ENCODE measurements at places on chromosomes 12 and 14. TPM values are rescaled to one million over a fixed set of nuclear protein-coding genes. Genes with fewer than 3 reads are reported as not detected.

- no peak for DNase-seq
Measured at GRCh38 chr14:101185946-101186345, 282.4 kb upstream of the RTL1 start.

GRCh38 chr14:76901171-76902055 lies 75.2 kb downstream of the LRRC74A start:
- no peak for DNase-seq

GRCh38 chr12:132507161-132507538 lies 17.2 kb downstream of the FBRSL1 start:
- DNase-seq: no peak

The TMPRSS12 gene
- polyA plus RNA-seq: not detected

The RBM25 gene
- 177 TPM for polyA plus RNA-seq

- DNase-seq: no peak
Measured at GRCh38 chr14:61285364-61285763, 4.2 kb upstream of the TMEM30B start.

DNA sequence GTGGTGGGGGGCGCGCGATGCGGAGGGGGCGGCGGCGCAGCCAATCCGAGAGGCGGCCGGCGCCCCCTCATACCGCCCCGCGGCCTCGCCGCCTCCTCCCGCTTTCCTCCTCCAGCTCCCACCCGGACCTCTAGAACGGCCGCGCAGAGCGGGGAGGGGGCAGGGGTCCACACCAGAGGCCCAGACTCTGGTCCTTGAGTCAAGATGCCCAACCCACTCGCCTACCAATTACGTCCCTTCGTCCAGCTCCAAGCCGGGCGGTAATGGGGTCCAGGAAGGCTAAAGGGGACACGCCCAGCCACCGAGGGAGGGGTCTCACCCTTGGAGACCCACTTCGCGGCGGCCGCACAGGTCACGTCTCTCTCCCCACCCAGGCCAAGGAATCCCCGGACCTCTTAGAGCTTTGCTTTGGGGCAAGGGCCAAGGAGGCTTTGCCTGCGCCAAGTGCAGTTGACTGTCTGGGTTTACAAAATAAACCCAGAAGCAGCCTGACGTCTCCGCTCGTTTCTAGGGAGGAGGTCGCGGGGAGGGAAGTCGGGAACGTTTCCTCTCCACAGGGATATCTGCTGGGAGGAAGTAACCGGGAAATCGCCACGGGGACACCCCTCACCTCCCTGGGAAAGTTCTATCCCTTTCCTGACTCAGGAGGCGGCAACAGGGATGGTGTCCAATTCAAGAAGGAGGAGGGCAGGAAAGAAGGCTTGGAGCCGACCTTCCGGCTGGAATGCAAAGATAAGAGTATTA lies 394 bp upstream of the AMIGO2 start:
- DNase-seq: peak; percentile 50

- DNase-seq: no peak
Measured at GRCh38 chr14:51240804-51241380, 845 bp downstream of the TMX1 start.

The TEAD4 gene
- polyA plus RNA-seq: 12.7 TPM

DNA sequence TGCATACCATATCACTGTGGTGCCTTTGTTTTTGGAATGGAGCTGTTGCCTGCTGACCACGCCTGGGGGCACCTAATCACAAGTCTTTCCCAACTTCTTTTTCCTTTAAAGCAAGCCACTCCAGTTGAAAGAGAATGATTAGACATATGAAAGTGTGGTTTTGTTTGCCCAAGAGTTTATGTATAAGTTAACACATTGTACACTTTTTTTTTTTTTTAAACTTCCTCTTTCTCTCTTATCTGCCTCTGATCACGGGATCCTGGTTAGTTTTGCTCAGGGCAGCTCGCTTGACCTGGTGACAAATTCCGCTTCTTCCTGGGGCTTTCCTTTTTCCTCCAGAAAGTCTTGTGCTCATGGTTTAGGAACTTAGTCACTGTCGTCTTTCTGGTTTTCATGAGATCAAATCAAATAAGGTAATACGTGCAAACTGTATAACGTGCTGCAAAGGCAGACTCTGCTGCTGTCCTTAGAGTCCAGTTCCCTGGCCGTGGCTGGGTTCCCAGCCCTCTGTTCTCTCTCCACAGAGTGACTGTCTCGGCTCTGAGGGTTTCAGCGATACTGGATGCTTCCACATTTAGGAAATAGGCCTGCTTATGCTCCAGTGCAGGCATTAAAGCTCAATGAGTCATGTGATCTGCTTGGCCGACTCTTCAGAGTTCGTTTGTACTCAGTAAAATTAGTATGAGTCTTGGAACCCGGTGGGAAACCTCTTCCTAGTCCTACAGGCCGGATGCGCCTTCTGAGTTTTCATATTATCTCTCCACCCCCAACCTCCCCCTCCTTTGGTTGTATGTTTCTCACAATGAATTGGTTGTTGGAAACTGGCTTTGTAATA lies 15.2 kb downstream of the RASSF3 start:
- no peak for DNase-seq

The CCT2 gene
- polyA plus RNA-seq: 242 TPM

The NUBPL gene
- polyA plus RNA-seq: 17.1 TPM

DNA sequence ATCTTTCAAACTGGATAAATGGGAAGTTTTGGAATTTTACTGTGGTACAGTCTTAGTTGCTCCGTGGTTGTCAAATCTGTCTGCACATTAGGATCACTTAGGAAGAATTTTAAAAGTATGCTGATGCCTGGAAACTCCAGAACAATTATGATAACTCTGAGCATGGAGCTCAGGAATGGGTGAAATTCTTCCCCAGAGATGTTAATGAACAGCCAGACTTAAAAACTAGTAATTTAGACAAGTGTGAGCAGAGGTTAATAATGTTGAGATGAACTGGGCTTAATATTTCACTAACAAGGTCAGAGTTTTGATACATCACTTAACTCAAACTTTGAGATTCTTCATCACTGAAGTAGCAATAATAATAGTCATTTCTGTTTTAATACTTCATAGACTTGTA lies 94.5 kb downstream of the NTS start:
- DNase-seq: no peak

DNA sequence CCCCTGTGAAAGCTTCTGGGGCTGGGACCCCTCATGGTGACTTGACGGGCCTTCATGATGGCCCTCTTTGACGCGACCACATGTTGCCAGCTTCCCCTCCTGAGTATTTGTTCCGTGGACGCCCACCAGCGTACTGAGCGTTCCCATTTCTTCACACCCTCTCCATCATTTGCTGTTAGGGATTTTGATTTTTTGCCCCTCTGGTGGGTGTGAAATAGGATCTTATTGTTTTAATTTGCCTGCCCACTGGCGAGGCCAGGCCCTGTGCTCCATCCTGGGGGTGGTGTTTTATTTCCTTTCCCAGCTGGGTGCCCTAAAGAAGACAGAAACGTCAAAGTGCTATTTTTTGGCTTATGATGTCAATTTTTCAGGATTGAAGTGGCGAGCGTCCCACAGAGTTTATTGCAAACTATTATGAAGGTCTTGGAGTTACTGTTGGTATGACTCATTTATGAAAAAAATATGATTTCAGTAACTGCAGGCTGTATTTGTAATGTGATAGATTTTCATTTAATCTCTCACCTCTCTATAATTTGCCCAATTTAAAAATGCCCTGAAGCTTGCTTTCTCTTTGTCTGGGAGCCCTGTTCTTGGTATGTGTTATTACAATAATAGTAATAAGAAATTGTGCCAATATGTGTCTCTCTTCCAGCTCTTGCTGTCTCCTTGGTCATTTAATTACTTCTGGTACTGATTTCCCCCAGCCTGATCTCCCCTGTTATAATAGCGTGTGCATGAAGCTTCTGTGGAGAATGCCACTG lies 99.6 kb downstream of the SLC25A47 start:
- DNase-seq: no peak

DNA sequence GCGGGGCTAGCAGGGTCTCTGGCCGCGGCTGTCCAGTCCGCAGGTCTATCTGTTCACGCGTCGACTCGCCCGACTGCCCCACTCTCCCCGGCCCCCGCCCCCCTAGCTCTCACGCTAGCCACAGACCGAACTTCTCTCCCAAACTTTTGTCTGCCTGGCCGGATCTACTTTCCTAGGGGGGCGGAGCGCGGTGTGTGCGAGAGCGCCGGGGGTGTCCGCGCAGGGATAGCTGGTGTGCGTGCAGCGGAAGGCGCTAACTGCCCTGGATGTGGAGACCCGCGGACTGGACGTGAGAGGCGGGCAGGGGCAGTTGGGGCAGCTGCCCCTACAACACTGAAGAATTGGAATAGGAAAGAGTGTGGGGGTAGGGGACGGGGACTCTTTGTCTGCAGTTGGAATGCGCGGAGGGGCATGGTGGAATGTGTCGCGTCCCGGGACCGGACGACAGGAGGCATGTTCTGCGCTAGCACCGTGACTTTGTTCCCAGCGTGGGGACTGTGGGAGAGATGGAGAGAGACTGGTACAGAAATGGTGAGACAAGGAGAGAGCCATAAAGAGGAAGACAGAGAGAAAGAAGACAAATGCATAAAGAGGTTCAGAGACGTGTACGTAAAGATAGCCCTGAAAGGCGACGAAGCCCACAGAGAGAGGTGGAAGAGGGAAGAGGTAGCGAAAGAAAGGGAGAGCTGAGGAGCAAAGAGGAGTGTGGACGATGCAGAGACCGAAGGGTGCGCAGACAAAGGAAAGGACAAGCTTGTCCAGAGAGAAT lies at the start of gene AJUBA:
Gene AJUBA, minus strand, starts transcription at position 75 of the 769 bp plus-strand sequence. CDS start 285 bp downstream, outside the sequence.
- peak; percentile 94 for DNase-seq

The RAD51AP1 gene
- polyA plus RNA-seq: 22.3 TPM

The PRKAB1 gene
- polyA plus RNA-seq: 80.2 TPM

- no peak for DNase-seq
Measured at GRCh38 chr14:100288382-100289185, 17.7 kb downstream of the SLC25A29 start.

The GPRC5A gene
- 13.4 TPM for polyA plus RNA-seq

DNA sequence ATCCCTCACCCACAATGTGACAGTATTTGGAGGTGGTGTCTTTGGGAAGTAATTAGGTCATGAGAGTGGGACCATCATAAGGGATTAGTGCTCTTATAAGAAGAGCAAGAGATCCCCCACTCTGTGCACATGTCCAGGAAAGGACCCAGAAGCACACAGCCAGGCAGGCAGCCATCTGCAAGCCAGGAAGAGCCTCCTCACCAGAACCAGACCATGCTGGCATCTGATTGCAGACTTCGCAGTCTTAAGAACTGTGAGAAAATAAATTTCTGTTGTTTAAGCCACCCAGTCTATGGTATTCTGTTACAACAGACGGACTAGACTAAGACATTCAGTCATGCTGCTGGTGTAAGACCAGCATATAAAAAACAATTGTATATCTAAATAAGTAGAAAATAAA lies 69.8 kb downstream of the EFCAB11 start:
- no peak for DNase-seq

- no peak for DNase-seq
Measured at GRCh38 chr14:29900609-29901350, 26.9 kb downstream of the PRKD1 start.

DNA sequence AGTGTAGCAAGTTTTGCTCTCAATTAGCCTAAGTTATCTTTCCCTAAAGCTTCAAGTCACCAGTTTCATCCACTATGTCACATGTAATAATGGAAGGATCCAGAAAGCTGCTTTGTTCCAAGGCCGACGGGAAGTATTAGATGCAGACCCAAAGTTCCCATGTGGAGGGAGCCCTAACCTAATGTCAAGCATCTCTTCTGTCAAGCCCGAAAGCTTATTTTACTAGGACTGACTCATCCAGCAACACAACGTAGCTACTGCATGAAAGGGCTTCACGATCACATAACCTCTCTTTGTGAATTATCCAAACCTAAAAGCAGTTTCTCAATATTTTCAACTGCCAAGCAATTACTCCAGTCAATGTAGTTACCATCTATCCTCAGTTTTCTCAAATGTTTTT lies 133.4 kb downstream of the SLC6A15 start:
- no peak for DNase-seq

- DNase-seq: no peak
Measured at GRCh38 chr12:95054206-95054605, 19.2 kb downstream of the NR2C1 start.

The MIP gene
- not detected for polyA plus RNA-seq

DNA sequence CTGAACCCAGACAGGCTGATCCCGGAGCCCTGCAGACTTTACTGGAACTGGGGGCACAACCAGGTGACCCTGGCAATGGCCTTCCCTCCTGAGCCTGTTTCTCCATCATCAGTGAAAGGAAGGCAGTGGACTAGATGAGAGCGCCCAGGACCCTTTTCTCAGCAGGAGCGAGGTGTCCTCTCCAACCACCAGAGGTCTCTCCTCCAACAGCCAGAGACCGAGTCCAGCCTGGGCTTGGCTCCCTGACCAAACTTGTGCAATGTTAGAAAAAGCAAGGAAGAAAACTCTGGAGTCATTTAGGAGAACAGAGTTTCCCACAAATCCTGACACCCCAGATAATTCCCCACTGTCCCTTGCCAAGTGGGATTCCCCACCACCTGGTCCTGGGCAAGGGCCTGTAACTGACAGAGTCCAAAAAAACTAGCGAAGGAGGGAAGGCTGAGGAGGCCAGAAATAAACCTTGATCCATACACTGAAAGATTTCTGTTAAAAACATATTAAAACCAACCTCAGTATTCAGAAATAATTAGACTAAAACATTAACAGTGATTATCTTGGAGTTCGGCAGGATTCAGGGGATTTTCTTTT lies 9.0 kb downstream of the RPS6KL1 start:
- DNase-seq: peak; percentile 78

The DLST gene
- polyA plus RNA-seq: 96.6 TPM

The ASIC1 gene
- 15.4 TPM for polyA plus RNA-seq

All from left lung (tissue), 14 donors.